Esophagus mucosa (tissue), 1 donor: ENCODE measurements at places on chromosomes 2 and 18. TPM values are rescaled to one million over a fixed set of nuclear protein-coding genes. Genes with fewer than 3 reads are reported as not detected.

- ATAC-seq, result no peak
These were observed 3.5 kb upstream of the KLF11 start for GRCh38 chr2:10039658-10040410.

DNA sequence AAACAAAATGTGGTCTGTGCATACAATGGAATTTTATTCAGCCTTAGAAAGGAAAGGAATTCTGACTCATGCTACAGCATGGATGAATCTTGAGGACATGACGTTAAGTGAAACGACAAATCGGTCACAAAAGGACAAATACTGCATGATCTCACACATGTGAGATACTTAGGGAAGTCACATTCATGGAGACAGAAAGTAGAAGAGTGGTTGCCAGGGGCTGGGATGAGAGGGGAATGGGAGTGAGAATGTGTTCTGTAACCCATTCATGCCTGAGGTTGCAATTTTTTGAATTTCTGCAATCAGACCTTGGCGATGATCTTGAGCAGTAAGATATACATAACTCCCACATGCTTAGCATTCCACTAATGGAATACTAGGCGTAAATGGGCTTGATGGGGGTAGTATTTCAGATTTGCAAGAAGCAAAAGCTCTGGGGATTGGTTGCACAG, 22.0 kb downstream of the FHL2 start:
- ATAC-seq, result no peak

DNA sequence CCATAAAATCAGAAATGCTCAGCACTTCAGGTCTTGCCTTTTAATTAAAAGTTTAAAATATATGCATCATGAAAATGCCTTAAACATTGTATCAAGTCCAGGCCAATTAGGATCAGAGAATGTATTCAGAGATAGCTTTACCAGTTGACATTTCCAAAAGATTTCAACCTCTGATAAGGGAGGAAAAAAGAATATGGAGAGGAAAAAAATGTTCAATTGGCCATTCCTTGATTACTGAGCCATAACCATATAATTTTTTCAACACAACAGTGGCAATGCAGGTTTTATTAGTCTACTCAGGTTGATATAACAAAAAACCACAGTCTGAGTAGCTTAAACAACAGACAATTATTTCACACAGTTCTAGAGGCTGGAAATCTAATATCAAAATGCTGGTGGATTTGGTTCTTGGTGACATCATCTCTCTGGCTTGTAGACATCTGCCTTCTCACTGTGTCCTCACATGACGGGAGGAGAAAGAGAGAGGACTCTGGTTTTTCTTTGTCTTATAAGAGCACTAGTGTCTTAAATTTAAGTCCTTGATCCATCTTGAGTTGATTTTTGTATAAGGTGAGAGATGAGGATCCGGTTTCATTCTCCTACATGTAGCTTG, 111.9 kb downstream of the IRS1 start:
- no peak for ATAC-seq

DNA sequence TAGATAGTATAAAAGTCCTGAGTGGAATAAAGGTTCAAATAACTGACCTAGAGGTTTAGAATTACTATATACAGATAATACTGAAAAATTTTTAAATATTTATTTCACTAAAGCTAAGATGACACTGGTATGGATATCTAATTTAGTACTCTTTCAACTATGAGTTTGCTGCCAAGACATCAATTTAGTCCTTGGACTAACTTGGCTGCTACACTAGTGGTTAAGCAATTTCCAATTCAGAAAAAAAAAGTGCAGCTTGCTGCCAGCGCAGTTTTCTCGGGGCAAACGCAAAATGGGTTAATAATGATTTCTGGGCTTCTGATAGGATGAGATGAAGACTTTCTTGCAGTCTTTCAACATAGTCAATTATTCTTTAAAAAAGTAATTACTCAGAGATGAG, 10.8 kb downstream of the BUB1 start:
- no peak for ATAC-seq

DNA sequence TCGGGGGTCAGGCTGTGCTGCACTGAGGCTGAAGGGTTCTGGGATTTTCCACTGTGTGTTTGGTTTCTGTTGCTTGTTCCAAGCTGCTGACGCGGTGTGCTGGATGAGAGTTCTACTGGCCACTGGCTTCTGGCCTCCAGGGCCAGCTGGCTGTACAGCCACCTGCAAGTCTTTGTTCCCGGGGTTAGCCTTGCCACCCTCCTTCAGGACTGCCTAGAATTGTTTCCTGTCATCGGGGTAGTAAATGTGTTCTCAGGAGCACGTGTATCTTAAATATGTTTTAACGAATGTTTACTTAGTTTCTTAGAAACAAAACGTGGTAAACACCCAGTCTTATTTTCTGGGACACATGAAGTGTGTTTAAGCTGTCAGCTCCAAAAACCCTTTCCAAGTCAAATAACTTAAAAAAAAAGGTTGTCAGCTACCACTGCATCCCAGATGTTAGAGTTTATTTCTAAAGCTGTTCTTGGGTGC, 231.2 kb downstream of the AGAP1 start:
- ATAC-seq, result no peak

DNA sequence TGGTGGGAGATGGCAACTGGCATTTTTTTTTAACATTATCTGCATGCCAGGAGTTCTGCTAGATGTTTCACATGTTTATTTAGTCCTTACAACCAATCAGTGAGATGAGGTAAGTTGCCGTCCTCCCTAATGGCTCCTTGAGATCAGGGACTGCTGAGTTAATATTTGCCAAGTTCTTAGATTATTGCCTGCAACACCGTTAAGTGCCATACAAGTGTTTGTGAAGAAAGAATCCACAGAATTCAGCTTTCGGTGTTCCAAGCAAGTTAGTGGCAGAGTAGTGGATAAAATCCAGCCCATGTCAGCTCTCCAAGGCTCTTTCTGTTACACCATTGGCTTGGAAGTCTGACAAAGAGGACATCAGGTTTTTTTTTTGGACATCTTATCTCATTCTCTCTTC, 95.9 kb downstream of the C1QL2 start:
- ATAC-seq, result no peak

ABCG8 gene
- total RNA-seq, result not detected
